H9 (cell line): ENCODE measurements at places on chromosomes 1 and 21.

DNA sequence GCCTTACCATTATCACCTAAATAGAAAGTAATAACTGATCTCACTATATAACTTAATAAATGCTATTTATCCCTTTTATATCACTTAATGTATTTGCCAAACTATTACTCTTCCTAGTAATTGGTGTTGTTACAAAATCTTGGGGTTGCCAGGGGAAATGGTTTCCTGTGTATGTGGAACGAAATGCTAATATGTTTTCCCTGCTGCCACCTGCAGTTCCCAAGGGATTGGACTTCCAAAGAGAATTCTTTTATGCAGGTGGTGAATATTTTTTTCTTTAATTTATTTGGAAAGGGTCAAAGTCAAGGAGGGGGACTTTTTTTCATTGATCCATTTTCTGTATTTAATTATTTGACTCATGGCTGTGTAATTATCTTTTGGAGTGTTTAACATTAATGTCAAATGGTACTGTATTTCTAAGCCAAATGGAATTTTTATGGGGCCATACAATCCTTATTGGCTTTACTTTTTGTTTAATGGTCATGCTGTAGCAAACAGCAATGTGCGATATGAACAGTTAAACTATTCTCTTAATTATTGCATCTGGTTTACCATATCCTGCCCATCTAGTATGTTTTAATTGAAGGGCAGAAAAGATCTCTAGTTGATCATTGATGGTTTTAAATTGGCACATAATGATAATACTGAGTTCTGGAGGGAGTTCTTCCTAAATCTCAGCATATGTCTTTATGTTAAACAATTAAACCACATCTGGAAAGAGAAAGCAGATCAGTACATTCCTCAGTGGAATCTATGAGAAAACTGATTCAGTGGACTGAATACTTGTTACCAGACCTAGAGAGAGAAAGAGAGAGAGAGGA lies 486.3 kb downstream of the TTLL7 start:
- DNase-seq, result no peak

GRCh38 chr21:38965910-38966504 lies 160.3 kb downstream of the ETS2 start:
- DNase-seq, result peak; percentile 83

DNA sequence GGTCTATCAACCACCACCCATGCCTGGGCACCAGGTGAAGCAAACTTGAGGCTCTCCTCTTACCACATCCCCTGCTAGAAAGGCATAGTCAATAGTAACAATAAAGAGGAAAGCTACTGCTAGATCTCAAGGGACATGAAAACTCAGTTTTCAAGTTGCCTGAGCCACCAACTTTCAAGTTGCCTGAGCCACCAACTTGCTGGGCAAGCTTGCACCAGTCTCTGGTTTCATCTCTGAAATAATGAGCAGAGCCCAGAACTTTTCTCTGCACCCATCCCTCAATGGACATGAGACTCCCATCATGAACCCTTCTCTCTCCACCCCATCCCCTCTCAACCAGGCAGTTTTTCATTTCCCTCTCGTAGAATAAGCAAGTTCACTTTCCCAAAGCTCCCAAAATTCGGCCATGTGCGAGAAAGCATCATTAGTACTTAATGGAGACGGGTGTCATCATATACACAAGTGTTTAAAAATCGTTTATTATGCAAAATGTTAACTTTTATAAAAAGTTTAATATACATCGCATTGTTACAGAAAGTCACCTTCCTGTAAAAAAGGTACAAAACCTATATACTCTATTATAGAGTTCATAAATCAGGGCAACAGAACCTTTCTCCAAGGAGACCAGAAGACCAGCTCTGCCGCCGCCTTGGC lies 1.7 kb downstream of the ID3 start:
- no peak for DNase-seq

GRCh38 chr1:81757398-81758020 lies 43.2 kb upstream of the ADGRL2 start:
- no peak for DNase-seq

- no peak for DNase-seq
Observed at GRCh38 chr1:110120960-110121561, 8.8 kb downstream of the UBL4B start.

DNA sequence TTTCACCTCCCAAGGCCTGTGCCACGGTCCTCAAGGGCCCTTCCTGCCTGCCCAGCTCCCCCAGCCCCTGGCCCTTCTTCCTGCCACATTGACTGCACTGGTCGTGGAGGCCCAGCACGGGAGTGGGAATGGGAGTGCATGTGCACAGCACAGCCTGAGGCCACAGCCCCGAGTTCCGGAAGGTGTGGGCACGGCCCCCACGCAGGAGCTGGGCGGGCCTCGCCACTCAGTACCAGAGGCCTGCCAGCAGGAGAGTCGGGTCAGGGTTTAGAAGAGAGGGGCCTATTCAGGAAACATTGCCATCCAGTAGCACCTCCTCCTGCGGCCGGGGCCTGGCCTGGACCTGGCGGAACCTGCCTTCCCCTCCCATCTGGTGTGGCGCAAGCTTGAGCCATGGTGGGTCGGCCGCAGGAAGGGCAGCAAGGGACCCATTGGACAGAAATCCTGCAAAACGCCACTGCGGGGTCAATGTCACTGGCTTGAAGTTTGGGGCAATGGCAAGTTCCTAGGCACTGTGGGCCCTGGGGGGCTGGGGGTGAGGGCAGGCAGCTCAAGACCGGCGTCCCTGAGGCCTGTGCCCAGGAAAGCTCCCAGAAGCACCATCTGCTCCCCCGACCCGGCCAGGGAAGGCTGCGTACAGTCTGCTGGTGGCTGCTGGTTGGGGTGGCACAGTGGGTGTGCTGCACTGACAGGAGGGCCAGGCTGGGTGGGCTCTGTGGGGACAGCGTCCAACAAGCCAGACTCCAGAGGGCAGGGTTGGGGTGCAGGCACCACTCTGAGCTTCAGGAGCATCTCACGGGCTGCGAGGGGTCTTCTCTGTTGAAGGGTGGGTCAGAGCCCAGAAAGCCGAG lies 1.8 kb upstream of the TMEM52 start:
- peak; percentile 31 for DNase-seq

- DNase-seq, result no peak
Observed at GRCh38 chr1:109269981-109270622, 12.8 kb downstream of the PSRC1 start.

- no peak for DNase-seq
Observed at GRCh38 chr1:18293291-18293690, 185.7 kb downstream of the IGSF21 start.

DNA sequence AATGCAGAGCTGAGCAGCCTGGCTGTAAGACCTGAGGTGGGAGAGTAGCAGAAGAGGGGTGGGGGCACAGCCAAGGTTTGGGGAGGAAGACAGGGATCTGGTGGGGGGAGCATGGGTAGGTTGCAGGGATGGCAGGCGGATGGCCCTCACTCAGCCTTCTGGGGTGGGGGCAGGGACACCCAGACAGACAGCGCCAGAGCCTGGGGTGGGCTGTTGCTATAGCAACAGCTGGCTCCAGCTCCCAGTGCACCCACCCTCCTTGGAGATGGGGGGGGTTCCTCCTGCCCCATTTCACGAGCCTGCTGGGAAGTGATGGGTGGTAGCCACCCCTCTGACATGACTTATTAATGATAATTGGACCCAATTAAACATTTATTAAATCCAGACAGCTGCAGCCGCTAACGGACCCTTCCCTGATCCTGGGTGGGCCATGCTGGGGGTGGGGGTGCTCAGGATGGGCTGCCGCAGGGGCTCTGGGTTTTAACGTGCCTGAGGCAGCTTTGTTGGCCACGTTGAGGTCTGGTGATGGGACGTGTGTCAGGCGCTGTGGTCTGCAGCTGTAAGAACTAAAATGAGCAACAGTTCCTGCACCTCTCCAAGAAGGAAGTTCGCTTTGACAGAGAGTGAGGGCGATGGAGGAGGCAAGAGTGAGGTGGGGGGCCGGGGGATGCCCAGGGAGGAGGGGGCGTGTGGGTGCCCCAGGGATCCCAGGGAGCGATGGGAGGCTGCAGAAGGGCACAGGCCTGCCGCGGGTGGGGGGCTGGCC lies 19.4 kb downstream of the AGRN start:
- DNase-seq, result no peak

- no peak for DNase-seq
Observed at GRCh38 chr1:24564695-24565094, 8.8 kb downstream of the NCMAP start.

DNA sequence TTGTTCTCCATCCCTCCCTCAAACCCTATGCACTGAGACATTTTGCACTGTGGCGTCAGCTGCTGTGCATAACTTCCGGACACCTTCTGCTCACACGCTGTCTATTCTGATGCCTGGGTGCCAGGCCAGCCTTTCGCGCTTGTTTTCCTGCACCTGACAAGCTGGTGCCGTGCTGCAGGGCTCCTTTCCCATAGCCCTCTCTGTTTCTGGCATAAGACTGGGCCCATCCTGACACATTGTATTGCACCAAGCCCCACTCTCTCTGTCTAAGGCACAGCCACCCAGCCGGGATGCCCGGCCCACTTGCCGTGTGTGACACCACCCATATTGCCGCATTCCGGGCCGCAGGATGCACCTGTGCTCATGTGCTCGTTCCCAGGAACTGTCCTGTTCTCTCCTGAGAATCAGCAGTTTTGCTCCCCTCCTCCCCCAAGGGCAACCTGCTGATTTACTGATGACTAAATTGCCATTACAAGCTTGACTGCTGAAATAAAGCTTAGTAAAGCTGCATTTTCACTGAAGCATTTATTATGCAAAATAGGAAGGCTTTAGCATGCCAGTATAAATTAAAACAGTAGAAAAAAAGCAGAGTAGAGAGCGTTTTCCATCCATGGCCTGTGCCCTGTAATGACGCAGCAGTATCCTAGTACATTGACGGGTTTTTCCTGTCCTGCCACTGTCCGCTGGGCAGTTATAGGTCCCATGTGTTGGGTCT lies 88.0 kb downstream of the CD247 start:
- peak; percentile 77 for DNase-seq

DNA sequence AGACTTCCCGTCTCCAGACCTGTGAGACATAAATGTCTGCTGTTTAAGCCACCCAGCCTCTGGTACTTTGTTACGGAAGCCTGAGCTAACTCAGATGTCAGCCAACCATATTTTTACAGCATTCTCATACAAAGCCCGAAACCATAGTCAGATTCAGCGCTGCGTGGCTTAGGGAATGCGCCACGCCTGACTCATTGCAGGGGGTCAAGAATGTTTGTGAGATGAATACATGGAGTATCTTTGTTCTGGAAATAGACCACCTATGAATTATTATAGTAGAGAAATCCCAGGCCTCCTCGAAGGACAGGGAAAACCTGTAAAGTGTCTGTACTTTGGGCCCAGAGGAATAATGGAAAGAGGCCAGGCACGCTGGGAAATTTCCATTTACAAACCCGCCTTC lies 434.8 kb downstream of the CAMTA1 start:
- no peak for DNase-seq

DNA sequence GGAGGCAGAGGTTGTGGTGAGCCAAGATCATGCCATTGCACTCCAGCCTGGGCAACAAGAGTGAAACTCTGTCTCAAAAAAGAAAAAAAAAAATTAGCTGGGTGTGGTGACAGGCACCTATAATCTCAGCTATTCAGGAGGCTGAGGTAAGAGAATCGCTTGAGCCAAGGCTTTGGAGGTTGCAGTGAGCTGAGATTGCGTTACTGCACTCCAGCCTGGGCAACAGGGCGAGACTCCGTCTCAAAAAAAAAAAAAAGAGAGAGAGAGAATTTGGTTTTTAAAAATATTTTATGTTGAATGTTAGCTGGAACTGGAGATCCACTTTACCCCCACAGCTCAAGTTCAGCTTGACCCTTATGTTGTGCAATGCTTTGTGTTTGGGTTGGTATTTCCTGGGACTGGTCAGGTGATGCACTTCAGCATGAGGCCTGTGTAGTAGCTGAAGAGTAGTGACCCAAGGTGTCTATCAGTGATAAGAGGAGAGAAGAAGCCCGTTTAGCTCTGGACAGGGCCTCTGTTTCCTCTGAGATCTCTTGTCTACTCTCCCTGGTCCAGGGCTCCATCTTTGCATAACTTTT lies 36.8 kb upstream of the MACF1 start:
- no peak for DNase-seq

GRCh38 chr1:1677718-1678580 lies 14.6 kb downstream of the SLC35E2B start:
- no peak for DNase-seq

- DNase-seq, result peak; percentile 76
Observed at GRCh38 chr21:45074048-45074817, at the start of gene ADARB1. Gene ADARB1, plus strand, starts transcription at chr21:45074580. Its CDS starts 97,077 bp downstream, at chr21:45171657.

DNA sequence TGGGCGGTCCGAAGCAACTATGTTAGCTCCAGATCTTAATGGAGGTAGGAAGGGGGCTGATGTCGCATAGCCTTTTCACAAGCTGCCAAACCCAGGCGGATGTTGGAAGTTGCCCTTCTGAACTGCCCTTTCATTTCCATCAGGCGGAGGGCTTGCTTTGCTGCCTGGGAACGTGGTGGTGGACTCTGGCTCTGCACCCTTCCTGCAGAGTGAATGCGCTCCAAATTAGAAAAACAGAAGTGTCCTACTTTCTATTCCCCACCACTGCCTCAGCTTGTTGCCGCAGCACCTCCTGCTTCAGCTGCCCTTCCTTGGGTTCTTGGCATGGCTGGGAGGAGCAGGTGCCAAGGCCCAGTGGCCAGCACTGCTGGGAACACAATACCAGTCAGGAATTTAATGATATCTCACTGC lies 60.6 kb downstream of the AK4 start:
- peak; percentile 37 for DNase-seq

DNA sequence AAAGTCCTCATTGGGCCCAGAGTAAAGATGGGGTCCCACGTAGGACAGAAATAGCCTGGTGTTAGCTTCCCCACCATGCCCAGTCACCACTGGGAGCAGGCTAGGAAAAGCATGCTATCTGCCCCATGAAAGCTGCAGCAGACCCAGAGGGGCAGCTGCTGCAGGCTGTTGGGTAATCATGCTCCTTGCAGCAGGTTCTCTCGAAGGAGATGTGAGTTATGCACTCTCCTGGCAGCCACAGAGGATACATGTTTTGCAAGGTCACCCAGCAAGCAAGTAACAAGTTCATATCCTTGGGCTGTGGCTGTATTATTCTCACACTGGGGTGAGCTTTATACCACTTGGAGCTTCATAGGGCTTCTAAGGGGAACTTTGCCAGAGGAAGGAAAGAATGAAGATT lies 9.1 kb upstream of the HEYL start:
- no peak for DNase-seq

DNA sequence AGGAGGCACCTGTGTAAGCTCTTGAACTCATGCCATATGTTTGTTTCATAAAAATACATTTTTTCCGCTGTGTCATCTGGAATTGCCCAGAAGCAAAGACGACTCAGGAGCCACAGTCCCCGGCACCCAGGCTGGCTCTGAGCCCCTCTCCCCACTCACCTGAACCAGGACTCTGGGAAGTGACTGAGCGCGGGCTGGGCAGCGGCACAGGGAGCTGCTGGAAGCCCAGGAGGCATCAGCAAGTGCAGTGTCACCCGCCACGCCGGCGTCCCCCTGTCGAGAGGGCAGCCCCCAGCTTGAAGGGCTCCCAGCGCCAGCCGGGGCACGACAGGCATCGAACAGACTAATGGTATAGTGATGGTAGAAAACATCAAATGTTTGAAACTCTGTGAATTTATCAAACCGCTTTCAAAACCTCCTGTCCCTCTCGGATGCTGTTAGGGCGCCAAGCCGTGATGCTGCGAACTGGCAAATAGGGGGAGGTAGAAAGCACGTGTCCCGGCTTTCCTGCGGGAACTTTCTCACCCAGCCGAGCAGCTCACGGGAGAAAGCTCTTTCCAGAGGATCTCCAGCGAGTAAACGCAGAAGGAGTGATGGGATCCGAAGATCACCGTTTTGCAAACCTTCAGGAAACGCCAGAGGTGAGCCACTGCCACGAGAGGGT lies 57.8 kb upstream of the COL18A1 start:
- DNase-seq, result no peak
